ENCODE measurements at places on chromosomes 7 and 10.

GRCh38 chr7:103597606-103598005, 151.6 kb upstream of the SLC26A5 start:
- DNase-seq = no peak

- no peak for DNase-seq
These were observed 98.3 kb downstream of the GLI3 start for GRCh38 chr7:42138691-42139090.

DNA sequence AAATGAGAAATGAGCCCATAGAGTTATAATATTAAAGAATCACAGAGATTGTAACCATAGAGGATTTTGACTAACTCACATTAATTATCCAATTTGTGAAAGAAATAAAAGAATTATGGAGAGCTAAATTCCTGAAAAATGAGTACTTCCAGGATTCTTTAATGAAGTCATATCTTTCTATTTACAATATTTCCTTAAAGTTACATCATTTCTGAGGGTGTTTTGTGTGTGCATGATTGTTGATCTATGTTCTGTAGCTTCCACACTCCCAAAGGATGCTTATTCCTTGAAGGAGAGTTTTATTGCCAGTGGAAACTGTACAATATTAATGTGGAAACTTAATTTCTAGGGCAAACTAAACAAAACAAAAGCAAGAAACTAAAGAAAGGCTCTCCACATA, 299.6 kb downstream of the MDFIC start:
- DNase-seq = no peak

DNA sequence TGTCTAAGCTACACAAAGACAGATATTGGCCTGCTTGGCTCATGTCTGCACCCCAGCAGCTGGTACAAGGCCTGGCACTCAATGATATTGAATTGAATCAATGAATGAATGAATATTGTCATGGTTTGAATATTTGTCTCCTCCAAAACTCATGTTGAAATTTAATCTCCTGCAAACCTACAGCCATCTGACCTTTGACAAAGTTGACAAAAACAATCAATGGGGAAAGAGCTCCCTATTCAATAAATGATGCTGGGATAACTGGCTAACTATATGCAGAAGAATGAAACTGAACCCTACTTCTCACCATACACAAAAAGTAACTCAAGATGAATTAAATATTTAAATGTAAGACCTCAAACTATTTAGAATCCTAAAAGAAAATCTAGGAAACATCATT, 144.7 kb downstream of the CYP26A1 start:
- no peak for DNase-seq

GRCh38 chr7:141593134-141593533, 41.9 kb downstream of the AGK start:
- no peak for DNase-seq

DNA sequence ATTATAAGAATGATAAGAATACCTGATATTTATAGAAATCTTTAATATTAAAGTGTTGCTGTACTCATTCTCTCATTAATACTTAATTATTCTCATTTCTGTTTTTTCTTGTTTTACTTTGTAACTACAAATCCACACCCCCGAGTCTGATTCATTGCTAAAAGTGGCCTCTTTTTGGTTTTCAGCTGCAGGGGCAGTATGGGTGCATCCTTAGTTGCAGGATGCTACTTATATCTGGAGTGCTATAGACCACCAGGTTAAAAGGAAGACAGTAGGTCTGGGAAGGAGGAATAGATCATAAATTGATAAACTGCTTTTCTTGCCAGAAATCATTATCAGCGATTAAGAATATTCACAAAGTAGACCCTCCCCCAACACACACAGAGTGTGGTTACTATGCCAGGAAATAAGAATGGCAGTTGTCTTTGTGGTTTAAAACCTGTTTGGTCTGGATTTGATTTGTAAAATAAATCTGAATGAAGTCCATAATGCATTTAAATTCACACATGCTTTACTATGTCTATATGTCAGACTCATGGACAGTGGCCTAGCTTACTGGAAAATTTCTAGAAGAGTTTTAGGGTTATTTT, 96.5 kb downstream of the NRF1 start:
- DNase-seq = no peak

- DNase-seq = peak; percentile 4
These were observed 7.2 kb downstream of the DBNL start for GRCh38 chr7:44051611-44052220.

DNA sequence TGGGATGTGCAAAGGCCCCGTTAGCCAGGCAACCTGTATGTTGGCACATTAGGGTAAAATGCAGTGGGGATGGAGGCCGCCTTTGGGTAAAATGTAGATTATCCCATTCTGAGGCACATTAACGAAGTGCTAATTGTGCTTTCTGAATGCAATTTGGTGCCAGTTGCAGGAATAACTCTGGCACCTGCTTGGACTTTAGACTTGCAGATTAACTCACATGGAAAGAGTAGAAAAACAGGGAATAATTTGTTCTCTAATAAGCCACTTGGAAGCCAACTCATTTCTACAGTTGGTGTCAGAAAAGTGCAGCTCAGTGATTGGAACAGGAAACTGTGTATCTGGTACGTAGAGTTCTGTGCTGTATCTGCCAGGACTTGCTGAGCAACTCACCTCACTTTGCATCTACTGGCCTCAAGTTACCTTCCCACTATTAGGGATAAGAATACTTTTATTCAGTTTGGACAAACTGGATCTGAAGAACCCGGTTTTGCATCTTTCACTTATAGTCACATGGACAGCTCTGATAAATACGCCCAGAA, 377.4 kb upstream of the PODXL start:
- DNase-seq = no peak

DNA sequence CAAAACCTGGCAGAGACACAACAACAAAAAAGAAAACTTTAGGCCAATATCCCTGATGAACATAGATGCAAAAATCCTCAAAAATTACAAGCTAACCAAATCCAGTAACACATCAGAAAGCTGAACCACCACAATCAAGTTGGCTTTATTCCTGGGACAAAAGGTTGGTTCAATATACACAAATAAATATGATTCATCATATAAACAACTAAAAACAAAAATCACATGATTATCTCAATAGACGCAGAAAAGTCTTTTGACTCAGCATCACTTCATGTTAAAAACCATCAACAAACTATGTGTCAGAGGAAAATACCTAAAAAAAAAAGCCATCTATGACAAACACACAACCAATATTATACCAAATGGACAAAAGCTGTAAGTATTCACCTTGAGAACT, 283.5 kb downstream of the THSD7A start:
- no peak for DNase-seq

DNA sequence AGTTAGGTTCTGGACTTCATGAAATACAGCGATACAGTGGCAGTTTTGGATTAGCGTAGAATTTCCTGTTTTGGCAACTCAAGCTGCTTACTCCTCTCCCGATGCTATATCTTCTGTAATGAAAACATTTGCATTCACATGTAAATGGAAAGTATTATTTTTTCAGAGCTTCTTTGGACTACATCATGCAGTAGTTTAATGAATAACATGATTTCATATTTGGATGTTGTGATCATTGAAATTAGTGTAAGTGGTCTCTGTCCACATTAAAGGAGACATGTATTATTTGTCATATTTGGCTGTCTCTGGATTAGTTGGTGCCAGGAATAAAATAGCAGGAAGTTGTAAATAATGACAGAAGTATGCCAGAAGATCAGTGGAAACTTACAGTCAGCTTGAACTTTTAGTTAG, 331.6 kb downstream of the GFRA1 start:
- DNase-seq = no peak

- peak; percentile 81 for DNase-seq
These were observed 91.0 kb upstream of the KMT2E start for GRCh38 chr7:104923010-104923421.

DNA sequence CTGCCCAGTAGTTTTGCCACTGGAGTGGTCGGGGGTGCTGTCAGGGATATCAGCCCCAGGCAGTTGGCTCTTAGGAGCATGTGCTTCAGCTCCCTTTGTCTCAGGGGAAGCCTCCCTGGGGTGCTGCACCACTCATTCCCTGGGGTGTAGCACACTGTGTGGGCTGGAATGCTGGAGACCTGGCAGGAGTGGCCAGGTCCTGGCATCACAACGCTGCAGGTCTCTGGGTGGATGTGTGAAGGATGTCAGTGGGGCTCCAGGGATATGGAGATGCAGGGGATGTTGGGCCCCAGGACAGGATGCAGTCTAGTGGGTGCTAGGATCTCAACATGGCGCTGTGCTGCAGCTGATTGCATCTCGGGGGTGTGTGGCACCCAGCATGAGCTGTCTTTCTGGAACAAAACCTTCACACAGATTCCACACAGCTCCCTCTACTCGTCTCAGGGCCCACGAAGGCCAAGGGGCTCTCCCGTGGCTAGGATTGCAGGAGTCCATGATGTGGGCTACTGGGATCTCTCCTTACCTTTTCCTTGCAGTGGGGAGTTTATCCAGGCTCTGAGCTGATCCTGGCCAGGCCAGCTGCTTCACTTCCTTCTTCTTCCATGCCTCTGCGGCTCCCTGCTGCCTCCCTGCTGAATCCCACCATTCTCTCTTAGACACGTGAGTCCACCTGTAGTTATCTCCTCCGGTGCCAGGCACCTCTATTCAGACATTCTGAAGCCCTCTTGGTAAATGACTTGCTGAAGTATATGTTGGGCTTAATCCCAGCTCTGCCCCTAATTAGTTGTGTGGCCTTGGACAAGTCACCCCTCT, 295.1 kb downstream of the RPS24 start:
- DNase-seq = no peak

- no peak for DNase-seq
These were observed 232 bp upstream of the GRID1 start for GRCh38 chr10:86366902-86367151.

GRCh38 chr10:87590705-87591588, 68.7 kb upstream of the PAPSS2 start:
- DNase-seq = no peak

GRCh38 chr10:127552446-127552845, 3.3 kb downstream of the NPS start:
- DNase-seq = no peak

DNA sequence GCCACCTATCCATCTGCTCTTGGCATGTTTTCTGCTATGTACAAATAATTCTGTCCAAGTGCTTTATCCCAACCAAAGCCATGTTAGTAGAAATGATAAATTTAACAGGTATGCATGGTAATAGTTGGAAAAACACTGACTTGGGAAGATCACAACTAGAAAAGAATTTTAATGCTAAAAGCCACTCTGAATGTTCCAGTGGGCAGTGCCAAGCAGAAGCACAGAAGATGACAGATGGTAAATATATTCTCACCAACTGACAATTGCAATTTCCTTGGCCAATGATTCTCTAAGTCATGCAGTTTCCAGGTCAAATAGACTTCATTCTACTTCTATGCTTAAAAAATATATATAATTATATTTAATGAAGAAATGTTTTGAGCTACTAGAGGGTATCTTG, 83.6 kb upstream of the SEMA3C start:
- no peak for DNase-seq

GRCh38 chr10:27680691-27681605, 64.7 kb downstream of the MKX start:
- DNase-seq = no peak

DNA sequence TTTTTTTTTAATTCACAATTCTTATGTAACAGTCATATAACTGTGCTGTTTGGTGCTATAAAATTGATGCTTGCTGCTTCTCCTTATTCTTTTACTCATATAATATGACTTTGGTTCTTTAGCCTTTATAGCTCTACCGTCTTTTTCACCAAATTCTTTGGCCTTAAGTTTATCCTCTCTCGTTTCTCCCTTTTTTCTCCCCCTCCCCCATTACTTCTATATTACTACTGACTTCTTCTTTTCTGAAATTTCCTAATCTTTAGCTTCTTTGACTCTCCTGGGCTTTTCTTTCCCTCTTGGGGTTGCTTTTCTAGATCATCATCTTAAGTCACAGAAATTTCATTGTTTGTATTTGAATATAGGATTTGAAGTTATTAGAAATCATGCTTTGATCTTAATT, 3.8 kb downstream of the BCCIP start:
- no peak for DNase-seq

DNA sequence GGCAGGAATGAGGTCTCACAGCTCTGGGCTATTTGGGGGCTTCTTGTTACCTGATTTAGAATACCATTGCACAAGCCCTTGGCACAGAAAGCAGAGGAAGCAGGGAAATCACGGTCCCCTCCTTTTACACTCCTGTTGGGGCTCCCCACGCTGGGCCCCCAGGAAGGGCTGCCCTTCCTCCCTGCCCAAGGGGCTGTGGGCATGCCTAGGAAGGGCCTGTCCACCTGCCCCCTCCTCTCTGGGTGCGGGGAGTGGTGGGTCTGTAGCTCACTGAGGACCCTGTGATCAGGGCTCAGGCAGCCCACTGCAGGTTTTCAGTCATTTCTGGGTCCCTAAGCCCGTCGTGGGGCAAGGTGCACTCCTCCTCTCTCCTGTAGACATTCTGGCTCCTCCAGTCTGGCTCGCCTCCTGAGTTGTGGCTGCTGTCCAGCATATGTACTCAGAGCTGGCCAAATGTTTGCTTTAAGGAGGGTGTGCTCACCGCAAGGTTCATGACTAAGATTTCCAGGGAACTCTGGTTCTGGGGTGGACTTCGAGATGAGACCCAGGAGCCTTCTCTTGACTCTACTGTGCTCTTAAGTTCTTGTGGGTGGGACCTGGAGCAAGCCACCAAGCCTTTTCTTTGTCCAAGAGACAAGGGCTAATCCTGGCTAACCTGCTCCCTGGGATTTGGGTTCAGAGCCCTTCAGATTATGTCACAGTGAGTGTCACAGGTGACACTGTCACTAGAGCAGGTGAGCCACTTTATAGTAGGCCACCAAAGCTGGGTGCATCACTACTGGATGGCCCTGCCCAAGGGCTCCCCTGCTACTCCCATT, 56.0 kb downstream of the TACR2 start:
- peak; percentile 88 for DNase-seq

DNA sequence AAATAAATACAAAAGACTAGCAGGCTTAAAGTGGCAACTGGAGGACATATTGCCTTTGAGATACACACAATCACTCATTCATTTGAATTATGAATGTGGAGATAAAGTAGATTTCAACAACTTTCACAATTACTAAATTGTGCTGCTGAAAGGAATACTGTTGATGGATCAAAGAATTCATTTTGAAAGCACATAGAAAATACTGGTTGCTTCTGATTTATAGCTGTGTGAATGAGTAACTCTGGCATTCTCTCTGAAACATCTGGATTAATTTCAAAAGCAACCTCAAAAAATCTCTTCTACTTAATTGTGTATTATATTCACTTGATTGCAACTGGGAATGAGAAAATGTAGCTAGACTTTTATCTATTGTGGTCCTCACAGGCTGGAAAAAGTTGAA, 397.6 kb downstream of the THSD7A start:
- no peak for DNase-seq

DNA sequence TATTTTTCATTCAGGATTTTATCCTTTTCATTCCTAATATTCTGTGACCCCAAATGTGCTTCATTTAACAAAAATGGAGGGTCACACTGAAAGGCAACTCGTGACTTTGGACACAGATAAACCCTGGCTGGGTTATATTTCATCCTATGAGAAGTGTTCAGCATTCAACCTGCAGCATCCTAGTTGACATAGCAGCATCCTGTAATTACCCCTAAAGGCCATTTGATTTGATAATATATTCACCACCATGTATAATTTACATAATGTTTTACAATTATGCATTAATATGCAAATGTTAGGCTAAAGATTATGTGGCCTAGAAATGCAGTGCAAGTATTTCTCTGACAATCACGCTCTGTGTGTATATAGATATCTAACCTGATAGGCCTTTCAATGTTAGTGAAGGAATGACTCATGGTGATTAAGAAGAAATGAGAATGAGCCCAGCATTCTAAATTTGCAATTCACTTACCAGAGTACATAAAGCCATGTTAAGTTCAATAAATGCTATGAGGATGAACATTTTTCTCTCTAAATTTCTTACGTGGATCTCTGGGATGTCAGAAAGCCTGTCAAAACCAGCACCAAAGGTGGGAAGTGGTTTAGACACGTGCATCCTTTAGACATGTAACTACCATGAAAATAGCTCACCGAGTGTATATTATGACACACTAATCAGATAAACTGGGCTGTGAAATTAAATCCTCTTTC, 337.7 kb upstream of the AOAH start:
- DNase-seq = no peak

Measured in upper lobe of left lung (tissue), 6 donors.